Spleen (tissue), 13 donors: ENCODE measurements at places on chromosomes 11 and 22. TPM values are rescaled to one million over a fixed set of nuclear protein-coding genes. Genes with fewer than 3 reads are reported as not detected.

FZD4 gene
- 43.2 TPM for total RNA-seq

SLN gene
- total RNA-seq, result not detected

DNA sequence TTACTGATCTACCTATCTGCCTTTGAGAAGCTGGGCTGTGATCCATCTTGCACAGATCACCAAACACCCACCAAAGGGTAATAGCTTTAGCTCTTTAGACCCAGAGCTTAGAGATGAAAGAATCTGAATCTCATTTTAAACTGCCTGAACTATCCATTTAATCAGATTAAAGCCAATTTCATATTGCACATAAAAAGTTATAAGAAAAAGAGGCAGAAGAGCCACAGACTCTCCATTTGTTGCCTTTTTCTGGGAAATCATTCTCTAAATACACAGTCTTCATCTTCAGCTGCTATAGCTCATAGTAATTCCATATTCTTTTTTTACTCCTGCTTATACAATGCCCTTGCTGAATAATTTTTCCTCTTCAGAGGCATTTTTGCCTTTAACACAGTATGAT is 271.2 kb downstream of the DLG2 start:
- no peak overlapping the region for H3K4me3 ChIP-seq
- DNase-seq, result no peak

DNA sequence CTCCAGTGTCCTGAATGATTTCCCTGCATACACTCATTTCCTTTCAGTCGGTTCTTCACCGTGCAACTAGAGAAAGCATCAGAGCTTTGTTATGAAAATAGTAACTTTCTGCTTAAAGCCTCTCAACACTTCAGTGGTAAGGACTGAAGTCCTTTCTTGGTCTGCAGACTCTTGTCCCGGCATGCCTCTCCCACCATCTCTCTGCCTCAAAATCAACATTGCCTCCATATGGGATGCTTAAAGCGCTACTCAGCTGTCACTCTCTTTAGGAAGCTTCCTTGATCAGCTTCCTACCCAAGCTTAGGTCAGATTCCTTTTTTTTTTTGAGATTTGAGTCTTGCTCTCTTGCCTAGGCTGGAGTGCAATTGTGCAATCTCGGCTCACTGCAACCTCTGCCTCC is 36.7 kb downstream of the APLP2 start:
- H3K4me3 ChIP-seq, result no peak overlapping the region
- H3K27ac ChIP-seq, result no peak overlapping the region
- H3K4me1 ChIP-seq, result peaks cover 5% of the 10 kb centered on the region
- no peak for DNase-seq
